Activated CD8-positive, alpha-beta T cell treated with anti-CD3 and anti-CD28 coated beads for 36 hours (primary cell): ENCODE measurements at places on chromosomes 13 and 19. TPM values are rescaled to one million over a fixed set of nuclear protein-coding genes. Genes with fewer than 3 reads are reported as not detected.

RXFP2 gene
- not detected for total RNA-seq

GIPR gene
- total RNA-seq = 5.9 TPM

EDNRB gene
- total RNA-seq = not detected

MOB3A gene
- total RNA-seq = 185 TPM

CATSPERD gene
- total RNA-seq = not detected

CDC42EP5 gene
- 0.83 TPM for total RNA-seq

NLRP5 gene
- not detected for total RNA-seq

FARP1 gene
- total RNA-seq = 0.27 TPM

ADGRE3 gene
- not detected for total RNA-seq

SIGLEC8 gene
- total RNA-seq = not detected

MAB21L1 gene
- total RNA-seq = not detected

LGI4 gene
- total RNA-seq = 0.27 TPM

SOX1 gene
- total RNA-seq = not detected

ANKRD10 gene
- total RNA-seq = 86.1 TPM
